Dermis blood vessel endothelial cell (primary cell): ENCODE measurements at places on chromosomes 5 and 9. TPM values are rescaled to one million over a fixed set of nuclear protein-coding genes. Genes with fewer than 3 reads are reported as not detected.

FCN1 gene
- not detected in 2 replicates for total RNA-seq

NKD2 gene
- 0.17 and 0.56 TPM in 2 replicates for total RNA-seq

TMC1 gene
- total RNA-seq: 0.74 and 3.4 TPM in 2 replicates

GRCh38 chr5:158054223-158055110, 195.5 kb upstream of the CLINT1 start:
- DNase-seq: no peak

DNA sequence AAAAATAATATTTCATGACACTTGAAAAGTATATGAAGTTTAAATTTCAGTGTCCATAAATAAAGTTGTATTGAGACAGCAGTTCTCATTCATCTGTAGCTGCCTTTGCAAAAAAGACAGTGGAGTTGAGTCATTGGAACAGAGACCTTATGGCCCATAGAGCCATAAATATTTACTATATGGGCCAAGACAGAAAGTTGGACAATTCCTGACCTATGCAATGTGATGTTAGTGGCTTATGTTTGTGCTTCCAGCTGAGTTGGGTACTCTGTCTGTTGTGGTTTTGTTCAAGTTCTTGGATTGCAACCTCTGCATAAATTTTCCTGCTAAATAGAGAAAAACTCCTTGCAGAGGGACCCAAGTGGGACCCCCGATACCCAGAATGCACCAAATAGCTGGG, 69.8 kb downstream of the KCNIP1 start:
- no peak for DNase-seq

DNA sequence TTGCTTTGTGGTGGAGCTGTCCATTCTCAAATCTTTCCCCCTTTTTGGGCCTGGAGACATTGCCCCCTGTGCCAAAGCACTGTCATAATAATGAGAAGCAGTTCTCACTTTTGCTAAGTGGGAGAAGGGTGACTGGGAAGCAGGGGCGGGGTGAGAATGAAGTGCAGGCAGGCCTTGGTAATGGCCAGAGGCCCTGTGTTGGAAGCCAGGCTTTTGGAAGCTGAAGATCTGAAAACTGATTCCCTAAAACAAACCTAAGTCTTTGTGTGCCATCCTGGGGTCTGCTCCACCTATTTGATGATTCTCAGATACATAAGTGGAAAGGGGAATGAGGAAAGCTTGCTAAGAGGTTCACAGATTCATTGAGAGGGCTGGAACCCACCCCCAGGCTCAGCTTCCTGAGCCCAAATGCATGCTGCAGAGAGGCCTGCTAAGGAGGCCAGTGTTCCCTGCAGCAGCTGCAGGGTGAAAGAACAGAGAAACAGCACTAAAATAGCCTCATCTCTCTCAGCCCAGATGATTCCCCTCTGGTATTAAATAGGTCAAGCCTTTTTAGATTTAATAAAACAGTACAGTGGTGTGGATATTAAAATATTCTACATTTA, 75.0 kb downstream of the NSG2 start:
- no peak for DNase-seq

DNA sequence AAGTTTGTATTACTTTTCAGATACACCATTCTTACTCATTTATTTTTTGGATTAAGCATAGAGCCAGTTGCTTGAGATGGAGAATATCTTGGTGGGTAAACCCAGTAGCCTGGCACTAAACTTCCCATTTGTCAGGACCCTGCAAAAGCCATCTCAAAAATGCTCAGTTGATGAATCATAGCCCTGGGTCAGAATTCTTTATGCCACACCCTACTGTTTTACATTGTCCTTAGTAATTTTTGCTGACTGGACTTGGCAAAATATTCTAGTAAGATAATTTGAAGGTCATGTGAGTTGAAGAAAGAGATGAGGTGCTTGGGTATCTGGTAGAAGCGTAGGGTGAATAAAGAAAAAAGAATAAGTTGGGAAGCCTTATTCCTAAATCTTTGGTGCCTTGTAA, 50.7 kb downstream of the C7 start:
- no peak for DNase-seq

DNA sequence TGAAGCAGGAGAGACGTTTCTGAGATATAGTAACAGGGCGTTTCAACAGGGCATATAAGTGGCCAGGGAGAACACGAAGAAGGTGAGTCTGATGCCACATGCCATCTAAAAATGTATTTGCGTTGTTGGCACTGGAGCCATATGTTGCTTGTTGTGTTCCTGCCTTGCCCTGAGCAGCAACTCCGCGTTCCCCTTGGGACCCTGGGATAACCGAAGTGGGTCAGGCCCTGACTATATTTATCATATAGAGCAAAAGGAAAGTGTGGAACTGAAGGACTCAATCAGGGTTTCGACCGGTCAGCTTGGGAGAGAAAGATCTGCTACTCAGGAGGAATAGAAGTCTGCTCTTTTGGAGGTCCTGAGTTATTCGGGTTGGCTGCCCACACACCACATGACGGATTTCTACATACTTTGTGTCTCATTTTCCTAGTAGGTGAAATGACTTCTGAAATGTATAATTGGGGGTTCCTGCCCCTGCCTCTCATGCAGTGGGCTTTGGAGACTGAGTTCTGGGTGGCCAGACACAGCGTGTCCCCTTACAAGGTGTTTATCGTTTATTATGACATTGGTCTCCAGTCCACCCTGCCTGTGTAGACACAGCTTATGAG, 3.0 kb downstream of the STC2 start:
- no peak for DNase-seq

DNA sequence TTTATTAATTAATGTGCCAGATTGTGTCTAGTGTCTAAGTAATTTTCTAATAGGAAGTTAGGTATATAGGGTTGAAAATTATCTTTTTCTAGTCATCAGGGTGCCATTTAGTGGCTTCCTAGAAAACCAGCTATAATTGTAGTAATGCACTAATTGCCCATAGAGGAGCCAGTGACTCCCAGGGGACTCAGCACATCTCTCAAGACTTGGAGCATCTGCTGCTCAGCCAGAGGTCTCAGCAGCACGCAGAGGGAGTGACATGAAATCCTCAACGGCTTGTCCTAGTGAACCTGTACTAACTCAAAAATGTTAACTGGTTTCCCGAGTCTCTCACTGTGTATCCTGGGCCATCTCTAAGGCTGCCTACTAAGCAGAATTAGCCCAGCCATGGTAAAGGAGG, 78.2 kb upstream of the MAN2A1 start:
- no peak for DNase-seq

DNA sequence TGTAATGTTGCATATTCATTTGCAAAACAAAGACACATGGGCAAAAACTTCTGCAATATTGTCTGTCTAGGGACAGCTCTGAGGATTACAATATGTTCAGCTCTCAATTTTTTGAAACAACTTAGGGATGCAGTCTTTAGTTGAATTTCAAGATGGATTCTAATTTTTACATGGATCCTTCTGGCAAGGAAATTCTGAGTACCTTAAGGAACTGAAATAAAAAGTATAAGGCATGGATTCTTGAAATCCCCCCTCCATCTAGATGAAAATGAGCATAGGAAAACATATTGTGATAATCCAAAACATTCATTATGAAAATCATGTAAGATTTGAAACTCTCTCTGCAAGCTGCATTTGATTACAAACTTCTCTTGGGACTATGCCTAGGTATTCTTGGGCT, 568.6 kb downstream of the CETN3 start:
- no peak for DNase-seq
